ENCODE measurements at places on chromosomes 6 and 20.

DNA sequence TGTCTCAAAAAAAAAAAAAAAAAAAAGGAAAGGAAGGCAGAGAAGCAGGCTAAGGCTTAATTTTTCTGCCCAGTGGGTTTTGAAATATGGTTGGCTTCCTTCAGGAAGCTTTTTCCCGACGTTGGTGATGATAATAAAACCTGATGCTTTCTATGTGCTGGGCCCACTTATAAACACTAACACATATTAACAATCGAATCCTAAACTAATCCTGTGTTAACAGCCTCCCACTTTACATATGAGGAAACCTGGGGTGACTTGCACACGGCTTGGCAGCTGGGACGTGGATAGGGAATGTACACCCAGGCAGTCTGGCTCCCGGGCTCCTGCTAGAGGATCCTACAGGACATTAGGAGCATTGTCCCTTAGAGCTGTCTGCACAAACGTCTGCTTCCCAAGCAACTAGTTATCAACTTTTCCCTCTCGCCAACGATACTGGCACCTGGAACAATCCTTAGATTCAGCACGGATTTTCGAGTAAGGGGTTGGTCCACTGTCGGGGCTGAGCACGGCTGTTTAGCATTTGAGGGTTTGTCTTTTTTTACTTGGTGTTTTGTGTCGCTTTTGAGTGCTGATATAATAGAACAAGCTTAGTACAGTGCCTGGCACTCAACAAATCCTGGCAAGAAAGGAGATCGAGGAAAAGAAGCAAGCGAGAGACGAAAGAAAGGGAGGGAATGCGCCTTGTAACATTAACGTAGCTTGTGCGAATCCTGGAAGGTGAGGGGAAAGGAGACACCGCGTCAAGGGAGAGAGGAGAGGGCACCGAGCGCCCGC is 622 bp upstream of the KIZ start:
- DNase-seq: no peak

DNA sequence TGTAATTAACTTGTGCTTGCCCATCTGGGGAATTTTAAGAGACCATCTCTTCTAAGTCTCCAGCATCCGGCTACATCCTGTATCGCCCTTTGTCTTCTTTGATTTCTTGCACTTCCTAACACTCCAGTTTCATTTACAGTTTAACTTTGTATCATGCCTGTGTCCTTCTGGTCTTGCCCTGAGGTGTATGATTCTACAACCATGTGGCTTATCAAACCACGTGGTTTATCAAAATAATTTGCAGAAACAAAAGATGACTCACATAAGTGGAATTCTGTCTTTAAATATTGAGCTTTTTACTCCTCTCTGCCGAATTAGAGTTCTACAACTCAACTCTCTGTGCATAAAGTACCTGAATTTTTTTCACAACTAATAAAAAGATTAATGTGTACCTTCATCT is 580.7 kb downstream of the KIF16B start:
- DNase-seq: no peak

DNA sequence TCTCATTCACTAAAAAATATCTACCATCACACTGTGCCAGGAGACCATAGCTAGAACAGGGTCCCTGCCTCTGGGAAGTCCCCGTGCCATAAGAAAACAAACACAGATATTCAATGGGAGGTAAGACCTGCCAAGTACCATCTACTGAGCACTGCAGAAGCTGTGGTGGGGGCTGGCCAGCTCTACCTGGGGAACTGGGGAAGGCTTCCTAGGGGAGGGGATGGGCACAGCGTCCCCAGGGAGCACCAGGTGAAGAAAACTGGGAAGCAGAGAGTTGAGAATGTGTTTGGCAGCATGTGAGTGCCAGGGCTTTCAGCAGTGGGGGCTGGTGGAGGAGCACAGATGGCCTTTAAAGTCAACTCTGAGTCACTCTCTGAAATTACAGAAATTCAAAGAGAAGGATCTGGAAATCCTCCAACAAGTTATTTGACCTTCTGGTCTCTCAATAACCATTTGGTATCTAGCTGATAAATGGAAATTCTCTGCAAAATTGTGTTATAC is 85.2 kb downstream of the SHLD1 start:
- DNase-seq: peak; percentile 11

DNA sequence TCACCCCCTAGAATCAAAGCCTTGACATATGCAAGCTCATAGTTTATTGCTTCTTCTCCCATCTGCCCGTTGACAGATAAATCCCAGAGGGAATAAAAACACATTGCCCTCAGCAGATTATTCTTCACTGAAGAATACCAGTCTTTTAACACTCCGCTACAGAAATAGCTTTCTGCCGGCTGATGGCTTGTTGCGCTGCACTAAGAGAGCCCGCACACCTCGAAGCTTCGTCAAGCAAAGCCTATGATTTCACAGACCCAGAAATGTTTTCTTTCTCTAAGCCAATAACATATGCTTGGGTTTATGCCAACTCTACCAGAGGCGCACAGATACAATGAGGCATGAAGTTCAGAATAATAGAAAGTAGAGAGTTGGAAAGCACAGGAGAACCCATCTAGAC is 208.9 kb upstream of the FOXQ1 start:
- no peak for DNase-seq

- DNase-seq: no peak
These were observed 485.6 kb upstream of the SULF2 start for GRCh38 chr20:48270885-48271284.

DNA sequence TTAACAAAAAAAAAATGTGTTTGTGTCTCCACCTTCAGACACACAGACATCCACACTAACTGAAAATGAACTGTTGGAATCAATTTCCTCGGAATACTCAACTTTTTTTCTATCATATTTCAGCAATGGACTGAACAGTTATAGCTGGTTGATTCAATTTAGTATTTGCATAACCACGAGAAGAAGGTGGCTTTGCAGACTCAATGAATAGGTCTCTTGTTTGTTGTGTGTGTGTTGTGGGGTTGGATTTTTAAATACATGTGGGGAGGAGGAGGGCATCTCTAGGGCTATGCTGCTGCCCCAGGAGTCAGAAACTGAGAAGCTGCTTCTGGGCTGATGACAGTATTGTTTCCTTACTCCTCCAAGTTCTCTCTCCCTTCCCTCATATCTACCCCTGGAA is 28.7 kb downstream of the TFAP2A start:
- no peak for DNase-seq

DNA sequence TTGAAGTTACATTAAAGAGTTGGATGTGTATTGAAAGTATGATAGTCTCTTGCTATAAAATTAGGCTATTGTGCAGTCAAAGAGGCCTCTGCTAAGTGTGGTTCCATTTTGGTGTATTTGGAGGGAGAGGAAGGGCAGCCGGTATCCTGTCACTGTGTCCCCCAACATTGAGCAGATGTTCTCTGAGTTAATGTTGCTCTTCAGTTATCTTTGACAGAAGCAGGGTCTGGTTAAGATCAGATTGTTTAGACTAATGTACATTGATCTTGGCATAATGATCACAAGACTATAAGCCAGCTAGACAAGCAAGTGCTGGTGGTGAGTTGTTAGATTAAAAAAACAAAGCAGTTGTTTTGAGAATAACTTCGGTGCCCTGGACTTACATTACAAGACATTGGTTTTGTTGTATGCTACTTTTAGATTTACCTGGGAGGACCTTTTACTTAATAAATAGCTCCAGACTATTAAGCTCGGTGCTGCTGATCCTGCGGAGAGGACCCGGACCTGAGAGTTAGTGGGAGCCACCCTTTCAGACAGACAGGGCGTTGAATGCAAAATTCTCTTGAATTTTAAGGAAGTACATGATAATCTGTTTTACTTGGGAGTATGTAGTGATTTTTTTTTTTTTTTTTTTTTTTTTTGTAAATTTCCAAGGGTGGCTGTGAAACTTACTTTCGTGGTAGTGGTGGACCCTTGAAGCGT is 97.8 kb downstream of the JARID2 start:
- no peak for DNase-seq
